ENCODE measurements at places on chromosomes 3 and 15. TPM values are rescaled to one million over a fixed set of nuclear protein-coding genes. Genes with fewer than 3 reads are reported as not detected.

DNA sequence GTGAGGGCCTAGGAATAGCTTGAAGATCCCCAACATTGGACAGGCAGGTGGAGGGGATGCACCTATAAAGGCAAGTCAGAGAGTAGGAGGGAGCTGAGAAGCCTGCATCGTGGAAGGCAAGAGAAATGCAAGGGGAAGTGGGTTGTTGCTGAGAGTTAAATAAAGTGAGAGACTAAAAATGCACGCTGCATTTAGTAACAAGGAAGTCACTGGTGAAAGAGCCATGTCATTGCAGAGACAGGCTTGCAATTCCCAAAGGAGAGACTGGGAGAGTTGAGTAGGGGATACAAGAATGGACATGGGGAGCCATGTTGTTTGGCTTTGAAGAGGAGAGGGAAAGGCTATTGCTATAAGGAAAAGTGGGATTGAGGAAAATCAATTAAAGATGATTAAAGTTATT, 77.0 kb upstream of the HEG1 start:
- DNase-seq: no peak

GRCh38 chr15:31228011-31228484, 98.6 kb upstream of the KLF13 start:
- no peak for DNase-seq

- no peak for DNase-seq
Observed at GRCh38 chr3:125300416-125300815, 74.7 kb downstream of the ZNF148 start.

Gene PP2D1
- polyA plus RNA-seq: 1.1 TPM

DNA sequence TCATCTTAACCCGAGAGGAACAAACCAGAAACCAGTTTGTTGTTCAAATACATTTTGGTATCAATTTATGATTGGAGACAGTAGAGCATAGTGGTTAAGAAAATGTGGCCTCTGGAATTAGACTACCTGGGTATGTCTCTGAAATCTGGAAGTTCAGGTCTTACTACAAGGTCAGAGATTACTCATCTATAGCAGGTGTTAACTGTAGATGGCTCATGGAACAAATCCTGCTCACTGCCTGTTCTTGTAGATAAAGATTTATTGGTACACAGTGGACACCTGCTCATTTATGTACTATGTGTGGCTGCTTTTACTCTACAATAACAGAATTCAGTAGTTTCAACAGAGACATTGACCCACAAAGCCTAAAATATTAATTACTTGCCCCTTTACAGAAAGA, 413.3 kb downstream of the CNTN6 start:
- no peak for DNase-seq

Gene HACL1
- polyA plus RNA-seq: 27.2 TPM

DNA sequence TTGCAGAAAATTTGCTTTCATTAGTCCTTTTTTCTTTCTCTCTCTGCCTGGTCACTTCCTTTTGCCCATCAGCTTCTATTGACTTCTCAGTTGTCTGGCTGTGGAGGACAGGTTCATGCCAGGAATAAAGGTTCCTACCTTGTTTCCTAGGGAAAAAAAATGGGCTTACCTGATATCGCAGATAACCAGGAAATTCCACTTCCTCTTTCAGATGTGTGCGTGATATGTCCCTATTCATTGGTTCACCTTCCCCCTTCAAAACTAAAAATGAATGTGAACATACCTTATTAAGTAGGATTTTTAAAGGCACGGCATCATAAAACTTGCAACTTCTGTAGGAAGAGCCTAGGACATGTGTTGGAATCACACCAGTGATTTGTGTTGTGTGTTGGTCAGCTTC, 120.0 kb upstream of the FGF7 start:
- DNase-seq: no peak

- DNase-seq: no peak
Observed at GRCh38 chr3:14497321-14497720, 42.8 kb downstream of the GRIP2 start.

- no peak for DNase-seq
Observed at GRCh38 chr15:52277575-52277974, 18.0 kb downstream of the MYO5C start.

DNA sequence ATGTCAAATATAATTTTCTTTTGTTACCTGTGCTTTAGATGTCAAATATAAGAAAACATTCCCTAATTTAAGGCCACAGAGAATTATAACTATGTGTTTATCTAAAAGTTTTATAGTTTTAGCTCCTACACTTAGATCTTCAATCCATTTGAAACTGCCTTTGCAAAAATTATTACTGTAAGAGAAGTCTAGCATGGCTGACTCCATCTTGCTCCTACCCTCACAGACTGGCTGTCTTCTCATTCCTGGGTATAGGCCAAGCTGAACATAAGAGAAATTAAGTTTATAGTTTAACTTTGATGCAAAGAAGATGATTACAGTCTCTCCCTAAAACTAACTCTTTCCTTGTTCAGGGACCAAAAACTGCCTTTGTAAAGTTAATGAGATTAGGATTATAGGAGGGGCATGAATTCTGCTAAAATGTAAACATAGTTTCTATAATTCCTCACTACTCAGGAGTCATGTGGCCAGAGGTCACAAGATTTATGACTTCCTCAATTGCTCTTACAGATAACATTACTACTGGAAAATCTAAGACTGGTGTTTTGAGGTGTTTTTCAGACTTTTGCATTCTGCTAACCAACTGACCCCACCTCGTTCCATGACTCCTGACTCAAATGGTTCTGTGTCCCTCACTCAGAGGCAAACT, 184.0 kb downstream of the BCHE start:
- DNase-seq: no peak

Gene KCNAB1
- polyA plus RNA-seq: 3.4 TPM

Gene GATA2
- polyA plus RNA-seq: 32.1 TPM

Gene RASGRP1
- 15.1 TPM for polyA plus RNA-seq

DNA sequence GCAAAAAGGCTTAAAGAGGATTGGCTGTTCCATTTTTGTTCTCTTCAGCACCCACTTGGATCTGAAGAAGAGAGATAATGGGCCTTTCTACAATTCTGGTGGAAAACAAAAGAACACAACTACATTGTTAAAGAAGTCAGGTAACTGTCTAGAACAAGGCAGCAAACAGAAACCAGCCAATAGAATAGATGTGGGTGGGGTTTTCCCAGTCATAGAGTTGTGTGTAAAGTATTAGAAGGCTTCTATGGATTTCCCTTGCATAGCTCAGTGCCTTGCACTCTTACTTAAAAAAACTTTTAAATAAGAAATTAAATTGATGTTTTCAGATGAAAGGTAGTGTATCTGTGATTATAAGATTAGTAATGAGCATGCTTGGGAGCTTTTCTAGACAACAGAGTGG, 462.7 kb upstream of the ATP11B start:
- DNase-seq: no peak

- no peak for DNase-seq
Observed at GRCh38 chr3:167750272-167750971, 14.9 kb downstream of the SERPINI1 start.

GRCh38 chr15:53681056-53681455, 78.4 kb downstream of the WDR72 start:
- no peak for DNase-seq

DNA sequence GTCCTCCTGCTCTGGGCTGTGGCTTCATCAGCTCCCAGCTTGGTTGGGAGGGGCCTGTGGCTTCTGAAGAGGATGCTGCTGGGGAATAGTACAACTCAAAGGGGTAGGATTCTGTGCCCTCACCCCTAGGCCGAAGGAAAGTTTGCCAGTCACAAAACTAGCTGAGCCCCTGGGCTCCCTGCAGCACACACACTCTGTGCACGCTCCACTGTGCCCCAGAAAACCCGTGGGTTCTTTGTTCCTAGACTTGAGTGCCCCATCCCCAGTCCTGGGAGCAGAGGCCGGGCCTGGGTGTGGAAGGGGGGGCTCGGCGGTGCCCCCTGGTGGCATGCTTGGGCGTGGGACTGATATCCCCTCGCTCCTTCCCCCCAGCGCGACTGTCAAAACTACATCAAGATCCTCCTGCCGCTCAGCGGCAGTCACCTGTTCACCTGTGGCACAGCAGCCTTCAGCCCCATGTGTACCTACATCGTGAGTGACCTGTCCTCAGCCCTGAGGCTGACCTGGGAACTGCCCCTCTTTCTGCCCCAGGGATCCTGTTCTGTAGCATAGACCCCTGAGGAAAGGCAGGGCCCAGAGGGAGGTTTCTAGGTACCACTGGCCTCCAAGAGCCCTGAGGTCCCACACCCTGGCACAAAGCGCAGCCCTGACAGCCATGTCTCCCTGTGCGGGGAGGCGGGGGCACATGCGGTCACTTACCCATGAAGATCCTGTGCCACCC, 14.2 kb downstream of the CIB1 start:
- DNase-seq: no peak

DNA sequence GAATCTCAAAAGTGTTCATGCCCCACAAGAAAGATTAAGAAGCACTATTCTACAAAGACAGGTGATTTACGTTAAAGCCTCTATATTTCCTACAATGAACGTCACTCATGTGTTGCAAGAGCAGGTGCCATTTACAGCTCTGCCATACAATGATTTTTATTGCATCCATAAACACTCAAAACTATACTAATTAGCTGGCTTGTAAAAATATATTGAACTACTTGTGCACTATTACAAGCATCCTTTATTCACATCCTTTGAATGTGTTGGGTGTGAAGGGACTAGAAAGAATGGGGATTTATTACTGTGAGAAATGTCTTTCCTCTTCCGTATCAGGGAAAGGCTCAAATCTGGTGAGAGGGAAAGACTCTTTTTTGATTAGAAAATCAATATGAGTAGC, 50.7 kb upstream of the C3orf49 start:
- DNase-seq: no peak

GRCh38 chr15:26212109-26212508, 349.0 kb upstream of the ATP10A start:
- no peak for DNase-seq

GRCh38 chr3:196397941-196398340, 34.3 kb downstream of the UBXN7 start:
- DNase-seq: no peak

Gene CRBN
- polyA plus RNA-seq: 85.1 TPM

Gene TM4SF1
- polyA plus RNA-seq: 55.5 TPM
